T-helper 1 cell treated with Interleukin-12 subunit alpha and Interleukin-12 subunit beta and Interleukin-4 antibody, amounts not matched to agents 30 ng/mL and 1 ng/mL, for 36 hours (primary cell): ENCODE measurements at places on chromosomes 5 and 9. TPM values are rescaled to one million over a fixed set of nuclear protein-coding genes. Genes with fewer than 3 reads are reported as not detected.

Gene DMRT2
- total RNA-seq, result 0.63 and 1.3 TPM in 2 replicates

Gene THBS4
- 0.73 and 1.1 TPM in 2 replicates for total RNA-seq

Gene FBP2
- not detected in 2 replicates for total RNA-seq

Gene PHYHD1
- 2.7 and 2.9 TPM in 2 replicates for total RNA-seq

Gene DMGDH
- 1.3 TPM in 1 of 2 replicates, not detected in the other for total RNA-seq

Gene ZNF366
- total RNA-seq, result not detected in 2 replicates

Gene GIN1
- total RNA-seq, result 7.1 and 14.8 TPM in 2 replicates

Gene CTXN3
- not detected in 2 replicates for total RNA-seq
